Activated naive CD4-positive, alpha-beta T cell treated with anti-CD3 and anti-CD28 coated beads for 36 hours (primary cell): ENCODE measurements at places on chromosomes 12 and 14.

GRCh38 chr12:103457471-103457870 lies 38.3 kb downstream of the C12orf42 start:
- no peak overlapping the region for H3K4me3 ChIP-seq
- H3K27me3 ChIP-seq, result no peaks in the 10 kb centered on the region

DNA sequence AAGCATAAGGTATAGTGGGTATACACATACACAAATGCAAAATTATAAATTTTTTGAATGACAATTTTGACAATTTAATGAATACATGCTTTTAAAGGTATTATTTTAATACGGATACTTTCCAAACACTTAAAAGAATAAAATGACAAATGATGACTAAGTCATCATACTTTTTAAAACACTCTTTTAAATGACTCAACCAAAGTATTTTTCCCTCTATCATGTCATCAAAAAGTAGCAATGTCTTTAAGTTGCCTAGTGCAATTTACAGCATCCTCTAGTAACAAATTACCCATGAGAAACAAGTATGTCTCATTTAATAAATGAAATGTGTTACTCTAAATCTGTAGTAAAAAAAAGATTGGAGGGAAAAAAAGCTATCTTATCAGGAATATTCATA lies 73.3 kb downstream of the RPS6KA5 start:
- peaks cover 32% of the 10 kb centered on the region for H3K4me1 ChIP-seq
- no peak for DNase-seq
- H3K27ac ChIP-seq, result no peak overlapping the region
- H3K4me3 ChIP-seq, result no peak overlapping the region

DNA sequence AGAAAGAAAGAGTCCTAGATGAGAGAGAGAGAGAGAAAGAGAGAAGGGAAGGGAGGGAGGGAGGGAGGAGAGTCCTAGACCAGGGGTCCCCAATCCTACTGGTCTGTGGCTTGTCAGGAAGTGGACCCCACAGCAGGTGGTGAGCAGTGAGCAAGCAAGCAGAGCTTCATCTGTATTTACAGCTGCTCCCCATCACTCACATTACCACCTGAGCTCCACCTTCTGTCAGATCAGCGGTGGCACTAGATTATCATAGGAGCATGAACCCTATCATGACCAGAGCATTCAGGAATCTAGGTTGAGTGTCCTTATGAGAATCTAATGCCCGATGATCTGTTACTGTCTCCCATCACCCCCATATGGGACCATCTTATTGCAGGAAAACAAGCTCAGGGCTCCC lies 39.2 kb upstream of the AMN1 start:
- H3K4me3 ChIP-seq, result no peak overlapping the region
- peaks cover 25% of the 10 kb centered on the region for H3K4me1 ChIP-seq
- H3K27ac ChIP-seq, result no peak overlapping the region

DNA sequence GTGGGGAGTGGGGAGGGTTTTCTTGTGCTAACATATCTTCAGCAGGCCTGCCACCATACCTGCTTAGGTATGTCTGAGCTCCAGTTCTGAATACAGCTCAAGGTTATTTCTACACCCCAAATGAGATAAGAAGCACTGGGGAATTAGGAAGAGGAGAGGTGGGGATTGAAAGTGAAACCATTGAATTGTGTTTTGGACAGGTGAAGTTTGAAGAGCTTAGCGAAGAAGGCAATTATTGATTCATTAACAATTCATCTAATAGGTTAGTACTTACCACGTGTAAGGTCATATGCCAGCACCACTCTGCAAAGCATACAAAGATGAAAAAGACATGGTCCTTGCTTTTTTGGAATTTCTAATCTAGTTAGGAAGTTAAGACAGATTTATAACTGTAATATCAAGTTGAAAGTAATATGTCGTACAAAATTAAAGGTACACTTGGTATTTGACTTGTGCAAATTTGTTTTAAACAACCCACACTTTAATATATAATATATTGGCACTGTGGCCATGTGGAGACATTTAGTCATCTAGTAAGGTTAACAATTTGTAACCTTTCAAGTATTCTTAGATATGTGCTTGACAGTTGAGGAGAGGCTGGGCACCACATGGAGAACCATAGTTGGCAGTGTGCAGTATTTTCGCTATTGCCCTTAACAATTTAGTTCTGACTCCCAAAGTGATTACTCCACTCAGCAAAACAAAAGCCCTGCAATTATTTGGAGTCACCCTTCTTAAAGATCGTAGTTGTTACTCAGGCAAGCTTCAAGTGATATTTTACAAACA lies 3.6 kb downstream of the SMCO3 start:
- no peak overlapping the region for H3K27ac ChIP-seq
- no peaks in the 10 kb centered on the region for H3K36me3 ChIP-seq
- peaks cover 18% of the 10 kb centered on the region for H3K4me1 ChIP-seq
- no peak for DNase-seq

GRCh38 chr14:104595116-104595675 lies 9.4 kb downstream of the TMEM179 start:
- peaks cover 1% of the 10 kb centered on the region for H3K27me3 ChIP-seq
- no peak overlapping the region for H3K27ac ChIP-seq
- no peak overlapping the region for H3K4me3 ChIP-seq
- no peaks in the 10 kb centered on the region for H3K36me3 ChIP-seq
- no peak for DNase-seq

- no peaks in the 10 kb centered on the region for H3K36me3 ChIP-seq
- DNase-seq, result no peak
- H3K4me1 ChIP-seq, result no peaks in the 10 kb centered on the region
- H3K27me3 ChIP-seq, result no peaks in the 10 kb centered on the region
- no peak overlapping the region for H3K4me3 ChIP-seq
Measured at GRCh38 chr14:83096092-83096491, 1562.4 kb upstream of the SEL1L start.

- no peaks in the 10 kb centered on the region for H3K27me3 ChIP-seq
- no peaks in the 10 kb centered on the region for H3K36me3 ChIP-seq
- H3K4me1 ChIP-seq, result peaks cover 5% of the 10 kb centered on the region
Measured at GRCh38 chr14:97353102-97353501, 555.9 kb downstream of the VRK1 start.

GRCh38 chr12:4934407-4935035 lies 24.8 kb downstream of the KCNA1 start:
- DNase-seq, result peak; percentile 23
- H3K27me3 ChIP-seq, result peaks cover 31% of the 10 kb centered on the region
- peaks cover 4% of the 10 kb centered on the region for H3K4me1 ChIP-seq
- no peak overlapping the region for H3K27ac ChIP-seq
- no peak overlapping the region for H3K4me3 ChIP-seq

- peaks cover 7% of the 10 kb centered on the region for H3K27me3 ChIP-seq
- H3K4me3 ChIP-seq, result peak within 1 kb of the TSS; percentile 83
- DNase-seq, result peak; percentile 92
- H3K27ac ChIP-seq, result peak within 1 kb of the TSS; percentile 83
Measured at GRCh38 chr12:122895704-122896636, at the start of gene VPS37B. TSS of gene VPS37B (minus strand) at chr12:122896124. CDS start at chr12:122896062, 62 bp downstream.

DNA sequence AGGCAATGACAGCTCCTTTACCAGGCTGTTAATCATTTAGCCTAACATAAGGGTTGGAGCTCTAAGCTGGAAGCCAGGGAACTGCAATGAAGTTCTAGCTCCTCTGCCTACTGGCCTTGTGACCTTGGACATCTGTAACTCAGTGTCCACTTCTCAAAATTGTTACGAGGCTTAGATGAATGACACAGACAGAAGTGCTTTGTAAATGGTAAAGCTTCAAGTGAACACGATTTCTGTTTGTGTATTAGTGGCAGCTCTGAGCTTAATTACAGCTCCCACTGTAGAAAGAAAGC lies 122.8 kb downstream of the EML1 start:
- no peak overlapping the region for H3K4me3 ChIP-seq
- no peaks in the 10 kb centered on the region for H3K36me3 ChIP-seq
- peaks cover 3% of the 10 kb centered on the region for H3K27me3 ChIP-seq
- DNase-seq, result no peak
- no peaks in the 10 kb centered on the region for H3K4me1 ChIP-seq
- H3K27ac ChIP-seq, result no peak overlapping the region

- H3K27ac ChIP-seq, result no peak overlapping the region
- H3K4me1 ChIP-seq, result peaks cover 7% of the 10 kb centered on the region
- no peak overlapping the region for H3K4me3 ChIP-seq
- H3K27me3 ChIP-seq, result peaks cover 67% of the 10 kb centered on the region
Measured at GRCh38 chr12:49956663-49957569, 4.8 kb upstream of the AQP5 start.

DNA sequence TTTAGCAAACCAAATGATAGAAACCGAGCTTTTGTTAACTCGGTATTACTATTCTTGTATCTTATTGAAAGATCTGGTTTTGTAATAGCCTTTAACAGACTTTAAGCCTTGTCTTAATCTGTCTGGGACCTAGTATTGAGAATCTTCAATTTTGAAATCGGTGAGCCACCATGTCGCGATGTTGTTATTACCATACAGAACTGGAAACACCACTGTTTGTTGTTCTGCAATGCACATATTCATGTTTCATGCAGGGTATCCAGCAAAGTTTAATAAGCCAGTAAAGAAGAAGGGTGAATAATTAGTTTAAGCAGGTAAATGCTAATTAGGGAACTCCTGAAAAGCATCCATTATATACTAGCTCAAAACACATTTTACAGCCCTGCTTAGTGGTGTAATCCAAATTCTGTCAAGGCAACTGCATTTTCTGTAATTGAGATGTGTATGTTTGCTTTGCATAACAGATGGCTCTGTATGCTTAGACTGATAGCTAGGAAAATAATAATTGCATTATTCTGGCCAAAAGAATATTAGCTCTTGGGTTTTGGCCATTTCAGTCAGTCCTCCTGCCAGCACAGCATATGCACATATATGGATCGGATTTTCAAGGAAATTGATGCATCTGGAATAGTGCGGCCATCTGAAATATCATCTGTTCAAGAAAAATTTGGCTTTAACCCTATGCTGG lies 389.2 kb downstream of the EGLN3 start:
- H3K36me3 ChIP-seq, result no peaks in the 10 kb centered on the region
- no peaks in the 10 kb centered on the region for H3K27me3 ChIP-seq
- no peak overlapping the region for H3K27ac ChIP-seq
- no peak overlapping the region for H3K4me3 ChIP-seq

DNA sequence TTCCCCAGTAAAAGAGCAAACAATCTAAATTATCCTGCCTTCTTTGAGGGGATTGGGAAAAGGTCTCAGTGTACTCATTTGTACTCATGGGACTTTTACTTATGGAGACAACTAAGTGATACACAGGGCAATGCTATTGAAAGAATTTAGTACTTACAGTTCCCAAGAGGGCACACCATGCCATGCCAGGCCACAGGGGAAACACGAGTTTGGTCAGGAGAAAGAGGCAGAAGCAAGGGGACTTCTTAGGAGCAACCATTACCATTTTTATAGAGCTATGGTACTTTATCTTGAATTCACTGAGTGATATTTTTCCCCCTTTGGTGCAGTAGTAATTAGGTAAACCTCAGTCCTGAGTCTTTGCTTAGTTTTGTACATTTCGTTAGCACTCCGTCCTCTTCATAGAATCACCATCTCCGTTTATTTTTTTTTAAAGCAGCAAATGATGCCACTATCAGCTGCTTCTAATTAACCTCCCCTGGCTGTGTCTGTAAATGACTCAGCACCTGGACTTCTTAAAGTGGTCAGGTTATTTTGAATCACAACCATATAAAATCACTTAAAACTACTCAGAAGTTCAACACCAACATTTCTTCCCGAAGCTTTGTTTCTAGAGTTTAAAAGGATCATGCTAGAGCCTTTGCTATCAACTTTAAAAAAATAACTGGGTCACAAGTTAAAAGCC lies 5.9 kb upstream of the WASHC3 start:
- H3K36me3 ChIP-seq, result no peaks in the 10 kb centered on the region
- H3K27me3 ChIP-seq, result no peaks in the 10 kb centered on the region
- no peak overlapping the region for H3K27ac ChIP-seq
- no peak for DNase-seq

GRCh38 chr12:66984962-66985361 lies 284.2 kb upstream of the CAND1 start:
- no peak overlapping the region for H3K4me3 ChIP-seq
- H3K27me3 ChIP-seq, result peaks cover 1% of the 10 kb centered on the region
- H3K36me3 ChIP-seq, result no peaks in the 10 kb centered on the region
- no peak for DNase-seq

DNA sequence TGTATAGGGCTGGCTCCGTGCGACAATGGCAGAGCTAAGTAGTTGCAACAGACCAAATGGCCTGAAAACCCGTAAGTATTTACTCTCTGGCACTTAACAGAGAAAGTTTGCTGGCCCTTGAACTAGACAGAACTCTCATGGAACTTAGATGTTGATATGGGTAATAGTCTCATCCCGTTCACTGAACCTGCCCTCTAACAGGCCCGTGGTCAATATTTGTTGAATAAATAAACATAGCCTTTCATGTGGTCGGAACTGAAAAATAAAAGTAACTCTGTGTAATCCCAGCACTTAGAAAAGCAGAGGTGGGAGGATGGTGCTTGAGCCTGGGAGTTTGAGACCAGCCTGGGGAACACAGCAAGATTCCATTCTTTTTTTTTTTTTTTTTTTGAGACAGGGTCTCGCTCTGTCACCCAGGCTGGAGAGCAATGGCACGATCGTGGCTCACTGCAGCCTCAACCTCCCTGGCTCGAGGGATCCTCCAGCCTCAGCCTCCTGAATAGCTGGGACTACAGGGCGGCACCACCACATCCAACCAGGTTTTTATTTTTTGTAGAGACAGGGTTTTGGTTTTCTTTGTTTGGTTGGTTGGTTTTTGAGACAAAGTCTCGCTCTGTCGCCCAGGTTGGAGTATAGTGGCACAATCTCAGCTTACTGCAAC lies 29.7 kb downstream of the KDM2B start:
- peaks cover 4% of the 10 kb centered on the region for H3K4me1 ChIP-seq
- DNase-seq, result no peak
- no peaks in the 10 kb centered on the region for H3K27me3 ChIP-seq
- H3K4me3 ChIP-seq, result no peak overlapping the region
- H3K36me3 ChIP-seq, result no peaks in the 10 kb centered on the region

DNA sequence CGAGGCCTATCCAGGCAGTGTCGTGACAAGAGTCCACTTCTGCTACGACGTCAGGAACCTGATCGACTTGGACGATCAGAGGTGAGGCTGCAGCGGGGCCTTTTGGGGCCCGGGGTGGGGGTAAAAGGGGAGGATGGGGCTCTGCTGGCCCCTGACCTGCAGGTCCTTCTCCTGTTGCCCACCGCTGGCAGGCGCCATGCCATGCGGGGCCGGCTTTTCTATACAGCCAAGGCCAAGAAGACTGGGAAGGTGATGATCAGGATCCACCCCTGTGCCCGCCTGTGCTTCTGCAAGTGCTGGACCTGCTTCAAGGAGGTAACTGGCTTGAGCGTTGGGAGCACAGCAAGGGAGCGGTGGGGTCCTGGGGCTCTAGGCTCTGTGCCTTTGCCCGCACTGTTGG lies 31.6 kb downstream of the NGB start:
- no peaks in the 10 kb centered on the region for H3K27me3 ChIP-seq
- no peaks in the 10 kb centered on the region for H3K36me3 ChIP-seq
- DNase-seq, result no peak
- no peak overlapping the region for H3K27ac ChIP-seq
- H3K4me1 ChIP-seq, result no peaks in the 10 kb centered on the region

- no peaks in the 10 kb centered on the region for H3K27me3 ChIP-seq
- H3K36me3 ChIP-seq, result no peaks in the 10 kb centered on the region
- H3K27ac ChIP-seq, result no peak overlapping the region
Measured at GRCh38 chr12:91894911-91895310, 250.7 kb downstream of the BTG1 start.

GRCh38 chr14:68945585-68946488 lies 33.3 kb downstream of the ACTN1 start:
- no peaks in the 10 kb centered on the region for H3K36me3 ChIP-seq
- H3K27me3 ChIP-seq, result no peaks in the 10 kb centered on the region
- peak; percentile 28 for DNase-seq
- H3K4me1 ChIP-seq, result peaks cover 74% of the 10 kb centered on the region
- H3K4me3 ChIP-seq, result no peak overlapping the region
